Activated CD8-positive, alpha-beta T cell treated with anti-CD3 and anti-CD28 coated beads, Interleukin-2, amount 10 ng/mL, durations not matched to agents 7 days and 5 days (primary cell): ENCODE measurements at places on chromosomes 11 and 22. TPM values are rescaled to one million over a fixed set of nuclear protein-coding genes. Genes with fewer than 3 reads are reported as not detected.

DNA sequence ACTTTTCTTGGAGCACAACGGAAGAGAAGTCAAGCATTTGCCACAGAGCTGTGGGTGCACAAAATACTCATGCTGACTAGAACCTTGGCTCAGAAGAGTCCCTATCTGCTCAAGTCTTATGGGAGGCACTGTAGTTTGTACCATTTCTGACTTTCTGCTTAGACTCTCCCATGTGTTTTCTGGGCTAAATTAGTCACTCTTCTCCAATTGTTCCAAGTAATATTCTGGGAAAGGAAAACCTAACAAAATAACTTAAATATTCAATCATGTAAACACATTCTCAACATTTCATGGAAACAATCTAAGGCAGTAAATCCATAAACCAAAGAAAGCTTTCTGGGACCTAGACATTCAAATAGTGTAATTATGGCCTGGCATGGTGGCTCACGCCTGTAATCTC, 220.7 kb downstream of the SWAP70 start:
- peaks cover 5% of the 10 kb centered on the region for H3K27me3 ChIP-seq
- no peak for DNase-seq
- H3K36me3 ChIP-seq, result no peaks in the 10 kb centered on the region
- no peak overlapping the region for H3K4me3 ChIP-seq
- H3K27ac ChIP-seq, result no peak overlapping the region

GRCh38 chr11:43943931-43944751, 1.7 kb downstream of the C11orf96 start:
- H3K27ac ChIP-seq, result no peak overlapping the region
- H3K27me3 ChIP-seq, result peaks cover 56% of the 10 kb centered on the region
- H3K36me3 ChIP-seq, result peaks cover 5% of the 10 kb centered on the region
- DNase-seq, result no peak
- peaks cover 20% of the 10 kb centered on the region for H3K4me1 ChIP-seq

- no peaks in the 10 kb centered on the region for H3K4me1 ChIP-seq
- H3K36me3 ChIP-seq, result no peaks in the 10 kb centered on the region
- H3K27ac ChIP-seq, result no peak overlapping the region
- no peak overlapping the region for H3K4me3 ChIP-seq
These were observed 1435.7 kb downstream of the LRRC4C start for GRCh38 chr11:40023724-40024123.

- peaks cover 18% of the 10 kb centered on the region for H3K4me1 ChIP-seq
- H3K27me3 ChIP-seq, result no peaks in the 10 kb centered on the region
These were observed 7.4 kb upstream of the HEPACAM start for GRCh38 chr11:124943254-124943616.

DNA sequence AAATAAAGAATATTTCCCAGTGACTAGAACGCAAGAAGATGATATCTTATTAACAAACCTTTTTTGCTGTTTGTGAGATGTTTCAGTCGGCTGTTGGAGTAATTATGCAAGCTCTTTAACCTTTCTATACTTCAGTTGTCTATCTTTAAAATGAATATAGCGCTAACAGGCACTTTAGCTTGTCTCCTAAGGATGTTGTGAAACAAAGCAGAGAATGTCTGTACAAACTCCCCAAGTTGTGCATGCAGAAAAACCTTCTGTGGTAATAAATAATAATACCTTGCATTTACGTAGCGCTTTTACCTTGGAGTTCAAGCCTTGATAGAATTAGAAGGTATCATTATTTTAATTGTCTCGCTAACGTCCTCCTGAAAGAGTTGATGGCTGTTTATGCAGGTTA, 1.9 kb upstream of the KDM2A start:
- peak overlapping the region; percentile 87 for H3K27ac ChIP-seq
- no peak for DNase-seq
- H3K4me3 ChIP-seq, result peak overlapping the region; percentile 77
- H3K27me3 ChIP-seq, result peaks cover 2% of the 10 kb centered on the region
- peaks cover 21% of the 10 kb centered on the region for H3K36me3 ChIP-seq

DNA sequence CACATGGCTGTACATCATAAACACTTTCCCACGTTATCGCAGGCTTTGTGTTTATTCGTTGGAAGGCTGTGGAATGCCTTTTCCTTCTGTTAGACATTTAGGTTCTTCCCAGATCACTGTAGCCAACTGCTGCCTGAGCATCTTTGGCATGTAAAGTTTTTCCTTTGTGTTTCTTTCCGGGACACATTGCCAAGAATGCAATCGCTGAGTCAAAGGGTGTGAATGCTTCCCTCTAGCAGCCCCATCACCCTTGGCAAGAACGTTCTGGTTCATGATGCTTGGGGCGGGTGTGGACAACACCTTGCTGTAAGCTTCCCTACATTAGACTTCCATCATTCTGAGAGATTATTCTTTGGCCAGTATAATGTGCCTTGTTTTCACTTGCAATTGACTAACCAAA, 136.2 kb downstream of the OSBP2 start:
- no peaks in the 10 kb centered on the region for H3K4me1 ChIP-seq
- no peak overlapping the region for H3K27ac ChIP-seq
- H3K27me3 ChIP-seq, result peaks cover 13% of the 10 kb centered on the region
- no peaks in the 10 kb centered on the region for H3K36me3 ChIP-seq
- no peak for DNase-seq

DNA sequence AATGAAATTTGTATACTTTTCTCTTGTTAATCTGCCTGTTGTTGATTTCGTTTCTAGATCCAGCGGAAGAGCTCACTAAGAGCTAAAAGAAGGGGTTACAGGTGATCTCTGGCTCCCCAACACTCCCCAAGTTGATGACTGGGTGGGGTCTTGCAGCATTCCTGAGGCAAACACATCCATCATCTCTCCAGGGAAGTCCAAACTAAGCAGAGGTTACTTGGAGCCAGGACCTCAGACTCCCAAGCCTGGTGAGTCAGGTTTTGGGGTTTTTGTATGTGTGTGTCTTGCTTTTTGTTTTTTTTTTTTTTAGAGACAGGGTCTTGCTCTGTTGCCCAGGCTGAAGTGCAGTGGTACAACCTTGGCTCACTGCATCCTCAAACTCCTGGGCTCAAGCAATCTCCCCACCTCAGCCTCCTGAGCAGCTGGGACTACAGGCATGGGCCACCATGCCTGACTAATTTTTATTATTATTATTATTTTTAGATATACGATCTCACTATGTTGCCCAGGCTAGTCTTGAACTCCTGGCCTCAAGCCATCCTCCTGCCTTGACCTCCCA, 11.5 kb upstream of the RPS3 start:
- peaks cover 19% of the 10 kb centered on the region for H3K4me1 ChIP-seq
- H3K27me3 ChIP-seq, result peaks cover 14% of the 10 kb centered on the region
- H3K4me3 ChIP-seq, result no peak overlapping the region
- H3K36me3 ChIP-seq, result no peaks in the 10 kb centered on the region
- DNase-seq, result no peak
- no peak overlapping the region for H3K27ac ChIP-seq

DNA sequence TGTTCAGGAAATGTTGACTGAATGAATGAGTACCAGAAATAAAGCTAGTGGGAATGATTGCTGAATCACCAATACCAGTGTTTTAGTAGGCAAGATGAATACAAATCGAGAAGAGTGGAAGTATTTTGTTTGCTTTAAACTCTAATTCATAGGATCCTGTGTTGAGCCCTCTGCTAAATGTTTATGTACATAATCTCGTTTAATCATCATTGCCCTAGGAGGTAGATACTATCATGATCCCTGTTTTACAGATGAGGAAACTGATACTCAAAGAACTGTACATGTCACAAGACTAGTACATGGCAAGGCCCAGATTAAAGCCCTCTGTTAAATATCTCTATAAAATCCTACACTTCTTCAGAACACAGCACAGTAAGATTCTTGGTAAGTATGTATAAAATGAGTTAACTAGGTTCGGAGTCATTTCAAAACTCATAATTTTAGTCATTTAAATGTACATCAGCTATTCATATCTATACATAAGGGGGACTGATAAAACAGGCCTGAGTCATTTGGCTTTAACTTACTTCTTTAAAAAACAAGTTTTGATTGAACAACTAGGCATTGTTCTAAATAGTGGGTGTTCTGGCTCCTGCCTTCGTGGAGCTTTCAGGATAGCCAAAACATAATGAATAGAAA, 97.1 kb downstream of the EXT2 start:
- H3K27me3 ChIP-seq, result no peaks in the 10 kb centered on the region
- no peaks in the 10 kb centered on the region for H3K4me1 ChIP-seq
- H3K4me3 ChIP-seq, result no peak overlapping the region
- H3K27ac ChIP-seq, result no peak overlapping the region
- peaks cover 25% of the 10 kb centered on the region for H3K36me3 ChIP-seq

GRCh38 chr11:26805001-26805400, 83.1 kb upstream of the SLC5A12 start:
- no peaks in the 10 kb centered on the region for H3K27me3 ChIP-seq
- H3K4me3 ChIP-seq, result no peak overlapping the region
- no peak for DNase-seq
- H3K36me3 ChIP-seq, result no peaks in the 10 kb centered on the region
- H3K4me1 ChIP-seq, result no peaks in the 10 kb centered on the region
- H3K27ac ChIP-seq, result no peak overlapping the region

The ANO5 gene
- total RNA-seq, result 0.08 TPM
